ENCODE measurements at places on chromosomes 2 and 18. TPM values are rescaled to one million over a fixed set of nuclear protein-coding genes. Genes with fewer than 3 reads are reported as not detected.

Gene SPATS2L
- 51.0 TPM for total RNA-seq

Gene DNAH6
- total RNA-seq: 0.04 TPM

Gene CNGA3
- total RNA-seq: not detected

Gene OSR1
- total RNA-seq: 0.96 TPM

Gene UGT1A5
- 0.68 TPM for total RNA-seq

Gene LYPD1
- 1.6 TPM for total RNA-seq

Gene NYAP2
- 0.32 TPM for total RNA-seq

Gene COA5
- 11.9 TPM for total RNA-seq

Gene SP5
- 0.16 TPM for total RNA-seq

Gene LYG2
- not detected for total RNA-seq

Gene LOXHD1
- total RNA-seq: 0.12 TPM

Gene CCDC148
- 0.32 TPM for total RNA-seq

Gene FOXD4L1
- total RNA-seq: 0.16 TPM

Gene CHRND
- total RNA-seq: not detected

Gene MYO3B
- total RNA-seq: 0.24 TPM

Gene SPDYA
- 0.92 TPM for total RNA-seq

Gene IL18RAP
- 0.64 TPM for total RNA-seq

Gene EML4
- 28.5 TPM for total RNA-seq

Gene PIEZO2
- total RNA-seq: 0.76 TPM

Gene FAM117B
- total RNA-seq: 10.0 TPM

Gene C1GALT1C1L
- total RNA-seq: 0.16 TPM

Gene SH3RF3
- 0.68 TPM for total RNA-seq

Gene PMS1
- total RNA-seq: 12.8 TPM

Gene CERS6
- 14.8 TPM for total RNA-seq

Gene ATP8B1
- 37.7 TPM for total RNA-seq

Gene PTPRM
- total RNA-seq: 5.3 TPM

Gene SNTG2
- total RNA-seq: 0.60 TPM

Gene CYS1
- 0.52 TPM for total RNA-seq

Gene PJVK
- total RNA-seq: 1.4 TPM

Gene TGFA
- 42.6 TPM for total RNA-seq

Gene MARCO
- 0.80 TPM for total RNA-seq

Gene GCG
- total RNA-seq: not detected

Gene ABCB11
- total RNA-seq: not detected

Gene TYMS
- 28.4 TPM for total RNA-seq

Gene ELOA2
- total RNA-seq: not detected

Gene KIF5C
- 0.08 TPM for total RNA-seq

Gene PDE11A
- total RNA-seq: not detected

Gene RGPD3
- total RNA-seq: 0.04 TPM

Gene CWC22
- 11.1 TPM for total RNA-seq

Gene DSG3
- total RNA-seq: 775 TPM

Gene DAPL1
- 179 TPM for total RNA-seq

Gene TTN
- 1.5 TPM for total RNA-seq

Gene IGFBP2
- total RNA-seq: 192 TPM

Gene NGEF
- total RNA-seq: 6.1 TPM

Gene KIF3C
- total RNA-seq: 3.0 TPM

Gene HAAO
- total RNA-seq: 4.1 TPM

Gene HTR2B
- total RNA-seq: not detected

Gene SETBP1
- 8.5 TPM for total RNA-seq

Gene RAPGEF4
- 3.3 TPM for total RNA-seq

Data from esophagus mucosa (tissue), 1 donor.